ENCODE measurements at places on chromosomes 1 and 21.

DNA sequence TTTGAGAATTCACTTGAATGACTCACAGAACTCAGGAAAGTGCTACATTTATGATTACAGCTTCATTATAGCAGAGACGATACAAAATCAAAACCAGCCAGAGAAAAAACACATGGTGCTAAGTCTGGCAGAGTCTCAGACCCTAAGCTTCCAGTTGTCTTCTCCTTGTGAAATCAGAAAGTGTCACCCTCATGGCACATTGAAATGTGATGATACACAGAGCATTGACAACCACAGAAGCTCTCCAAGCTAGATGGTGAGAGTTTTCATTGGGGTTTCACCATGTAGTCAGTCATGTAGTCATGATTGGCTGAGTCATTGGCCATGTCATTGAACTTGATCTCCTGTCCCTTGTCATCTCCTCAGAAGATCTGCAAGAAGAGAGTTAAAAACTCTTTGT is 526.6 kb downstream of the MRPL39 start:
- no peak for DNase-seq

DNA sequence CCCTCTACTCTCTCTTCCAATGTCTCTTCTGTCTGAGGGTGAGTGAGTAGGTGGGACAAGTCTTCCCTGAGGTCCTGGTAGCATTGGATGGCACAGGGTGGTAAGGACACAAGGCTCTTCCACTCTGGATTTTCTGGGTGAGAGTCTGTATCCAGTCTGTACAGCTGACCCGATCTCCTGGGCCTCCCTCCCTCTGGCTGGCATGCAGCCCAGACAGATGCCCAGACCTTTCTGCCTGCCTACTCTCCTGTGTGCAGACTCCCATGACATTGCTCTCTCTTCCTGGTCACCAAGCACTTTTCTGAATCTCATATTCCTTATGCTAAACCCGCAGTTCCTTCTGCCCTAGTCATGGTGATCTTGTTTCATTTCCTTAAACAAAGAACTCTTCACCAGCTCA is 100.3 kb downstream of the GRIK3 start:
- DNase-seq, result no peak

DNA sequence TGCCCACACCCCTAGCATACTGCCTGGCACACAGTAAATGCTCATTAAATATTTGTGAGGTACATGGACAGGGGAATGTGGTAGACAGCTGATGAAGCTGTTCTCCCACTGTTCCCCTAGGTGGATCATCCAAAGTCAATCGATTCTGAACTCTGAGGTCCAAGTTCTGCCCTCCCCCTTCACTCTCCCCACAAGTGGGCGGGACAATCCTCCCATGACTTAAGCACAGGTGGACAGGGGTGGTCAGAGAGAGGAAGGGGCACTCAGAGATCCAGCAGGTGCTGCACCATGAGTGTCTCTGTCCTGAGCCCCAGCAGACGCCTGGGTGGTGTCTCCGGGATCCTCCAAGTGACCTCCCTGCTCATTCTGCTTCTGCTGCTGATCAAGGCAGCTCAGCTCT is at the start of gene CYP4A22:
Gene CYP4A22 (plus strand): TSS at position 244 of the 400 bp plus-strand sequence. CDS start 45 bp downstream, at position 289.
- DNase-seq, result no peak

- no peak for DNase-seq
Measured at GRCh38 chr1:89904219-89904980, 83.6 kb downstream of the LRRC8D start.

- peak; percentile 43 for DNase-seq
Measured at GRCh38 chr1:166350490-166350889, 183.7 kb upstream of the FAM78B start.

GRCh38 chr21:42632336-42632751 is 21.1 kb upstream of the PDE9A start:
- DNase-seq, result no peak

DNA sequence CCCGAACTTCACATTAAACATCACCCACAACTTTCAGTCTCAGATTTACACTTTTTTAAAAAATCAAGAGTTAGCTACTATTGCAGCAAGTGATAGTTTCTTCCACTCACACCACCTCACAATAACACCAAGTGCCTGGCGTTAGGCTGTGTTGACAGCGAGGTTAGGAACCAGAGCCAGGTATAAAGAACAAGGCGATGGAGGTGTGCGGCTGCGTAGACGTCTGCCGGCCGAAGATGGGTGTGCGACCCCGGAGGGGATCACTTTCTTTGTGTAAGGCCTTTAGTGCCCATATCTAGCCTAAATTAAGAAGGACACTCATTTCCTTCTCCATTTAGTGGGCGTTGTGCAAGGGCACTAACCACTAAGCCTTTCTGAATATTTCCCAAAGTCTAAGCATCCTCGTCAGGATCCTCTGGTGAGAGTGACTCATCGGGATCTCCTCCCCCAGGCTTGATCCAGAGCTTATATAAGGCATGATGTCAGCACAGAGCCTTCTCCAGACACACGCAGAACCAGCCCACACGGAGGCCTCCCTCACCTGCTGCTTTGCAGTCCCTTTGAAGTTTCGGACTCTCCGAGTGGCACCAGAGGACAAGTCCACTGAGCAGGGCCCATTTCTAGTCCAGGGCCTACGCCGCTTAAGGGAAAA is 11.8 kb downstream of the NHLH2 start:
- no peak for DNase-seq
